ENCODE measurements at places on chromosomes 3 and 15.

GRCh38 chr15:89898614-89899294 is 5.0 kb upstream of the AP3S2 start:
- DNase-seq: peak; percentile 10

- no peak for DNase-seq
Measured at GRCh38 chr15:73682600-73683090, 1.5 kb upstream of the CD276 start.

DNA sequence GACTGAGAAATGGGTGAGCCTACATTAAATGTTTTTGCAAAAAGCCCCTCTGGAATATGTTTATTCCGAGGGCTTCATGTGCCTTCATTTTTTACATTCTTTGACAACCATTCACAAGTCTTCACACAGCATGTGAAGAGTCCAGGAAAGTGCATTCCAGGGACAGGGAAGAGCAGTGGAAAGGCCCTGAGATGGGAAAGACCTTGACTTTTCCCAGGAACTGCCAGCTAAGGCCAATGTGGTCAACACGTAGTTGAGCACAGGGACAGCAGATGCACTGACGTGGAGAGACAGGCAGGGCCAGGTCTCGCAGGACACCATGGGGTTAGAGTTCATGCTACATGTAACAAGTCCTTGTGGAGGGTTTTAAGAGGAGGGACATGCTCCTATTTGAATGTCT is 21.7 kb downstream of the SSR3 start:
- DNase-seq: no peak

DNA sequence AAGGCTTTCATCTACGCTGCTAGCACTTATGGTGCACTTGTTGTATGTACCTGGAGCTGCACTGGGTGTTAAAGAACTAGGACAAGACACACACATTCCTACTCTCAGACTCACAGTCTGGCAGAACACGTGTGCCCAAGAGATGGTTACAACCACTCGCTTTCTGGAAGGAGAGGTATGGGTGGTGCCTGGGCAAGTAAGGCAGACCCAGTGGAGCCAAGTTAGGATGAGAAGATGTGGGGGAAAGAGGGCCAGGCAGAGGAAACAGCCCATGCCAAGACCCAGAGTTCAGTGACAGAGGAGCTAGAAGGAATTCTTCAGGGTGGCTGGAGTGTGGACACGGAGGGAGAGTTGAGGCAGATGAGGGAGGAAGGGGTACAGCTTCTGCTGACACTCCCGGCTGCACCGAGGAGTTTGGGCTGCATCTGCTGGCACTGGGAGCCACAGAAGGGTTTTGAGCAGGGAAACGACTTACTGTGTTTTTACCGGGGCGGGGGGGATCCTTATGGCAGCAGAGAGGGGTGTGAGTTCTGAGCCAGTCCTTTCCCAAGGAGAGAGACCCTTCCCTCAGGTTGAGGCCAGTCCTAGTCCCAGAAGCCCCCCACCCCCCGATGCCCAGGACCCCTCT is 59.0 kb downstream of the GRIP2 start:
- no peak for DNase-seq

DNA sequence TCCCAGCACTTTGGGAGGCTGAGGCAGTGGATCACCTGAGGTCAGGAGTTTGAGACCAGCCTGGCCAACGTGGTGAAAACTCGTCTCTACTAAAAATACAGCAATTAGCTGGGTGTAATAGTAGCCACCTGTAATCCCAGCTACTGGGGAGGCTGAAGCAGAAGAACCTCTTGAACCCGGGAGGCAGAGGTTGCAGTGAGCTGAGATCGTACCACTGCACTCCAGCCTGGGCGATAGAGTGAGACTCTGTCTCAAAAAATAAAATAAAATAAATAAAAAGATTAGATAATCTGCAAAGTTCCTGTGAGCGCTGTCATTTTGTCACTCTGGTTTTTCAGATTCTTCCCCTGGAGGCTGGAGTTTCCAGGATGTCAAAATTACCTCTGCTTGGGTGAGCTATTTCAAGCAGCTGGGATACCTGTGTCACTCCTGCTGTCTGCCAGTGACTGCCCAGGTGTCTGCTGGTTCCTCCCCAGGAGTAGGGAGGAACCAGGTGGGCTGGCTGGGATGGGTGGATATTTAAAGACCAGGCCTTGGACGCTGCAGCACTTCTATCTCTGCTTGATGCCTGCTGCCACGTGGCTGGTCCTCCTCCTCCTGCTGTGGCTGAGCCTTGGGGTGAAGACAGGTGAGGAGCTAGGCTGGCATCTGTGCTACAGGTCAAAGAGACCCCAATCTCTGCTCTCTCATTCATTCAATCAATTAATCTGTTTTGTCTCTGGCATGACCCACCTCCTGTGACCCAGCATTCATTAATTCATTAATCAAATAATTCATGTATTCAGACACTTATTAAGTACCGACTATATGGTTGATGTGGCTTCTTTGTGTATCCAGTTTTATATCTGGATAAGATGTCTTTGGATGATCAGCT is 19.5 kb upstream of the MUC20 start:
- DNase-seq: no peak

DNA sequence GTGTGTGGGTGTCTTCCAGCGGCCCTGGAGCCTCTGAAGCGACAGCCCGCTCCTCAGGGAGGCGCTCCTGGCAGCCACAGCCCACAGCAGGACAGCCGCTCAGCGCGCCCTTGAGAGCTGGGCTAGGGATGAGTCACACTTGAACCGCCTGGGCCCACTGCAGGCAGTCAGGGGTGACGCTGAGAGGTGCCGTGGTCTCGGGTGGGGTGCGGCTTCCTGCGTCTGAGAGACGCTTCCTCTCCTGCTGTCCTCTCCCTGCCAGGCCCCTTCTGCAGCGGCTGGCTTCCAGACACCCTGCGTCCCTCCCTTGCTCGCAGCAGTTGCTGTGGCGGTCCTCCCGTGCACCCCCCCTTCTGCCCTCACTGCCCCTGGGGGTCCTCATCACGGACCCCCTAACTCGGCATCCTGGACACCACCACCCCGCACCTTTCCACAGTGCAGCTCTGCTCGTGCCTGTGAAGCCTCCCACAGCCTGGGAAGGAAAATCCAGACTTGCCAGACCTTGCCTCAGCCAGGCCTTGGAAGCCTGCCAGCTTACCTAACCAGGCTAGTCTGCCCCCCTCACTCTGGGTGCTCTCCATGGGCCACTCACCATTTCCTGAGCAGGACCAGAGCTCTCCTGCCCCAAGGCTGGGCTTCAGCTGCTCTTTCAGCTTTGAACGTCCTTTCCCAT is 1.1 kb upstream of the SPTBN5 start:
- peak; percentile 57 for DNase-seq

- no peak for DNase-seq
Measured at GRCh38 chr3:77319711-77320110, 279.8 kb downstream of the ROBO2 start.

GRCh38 chr3:42052132-42052483 is 39.0 kb upstream of the TRAK1 start:
- DNase-seq: no peak

All from stimulated activated CD4-positive, alpha-beta T cell treated with anti-CD3 and anti-CD28 coated beads, Interleukin-15, amount 100 ng/mL, for 48 hours (primary cell).